ENCODE measurements at places on chromosomes 1 and 21.

GRCh38 chr1:234755449-234755863 is 145.5 kb upstream of the IRF2BP2 start:
- no peak for DNase-seq

DNA sequence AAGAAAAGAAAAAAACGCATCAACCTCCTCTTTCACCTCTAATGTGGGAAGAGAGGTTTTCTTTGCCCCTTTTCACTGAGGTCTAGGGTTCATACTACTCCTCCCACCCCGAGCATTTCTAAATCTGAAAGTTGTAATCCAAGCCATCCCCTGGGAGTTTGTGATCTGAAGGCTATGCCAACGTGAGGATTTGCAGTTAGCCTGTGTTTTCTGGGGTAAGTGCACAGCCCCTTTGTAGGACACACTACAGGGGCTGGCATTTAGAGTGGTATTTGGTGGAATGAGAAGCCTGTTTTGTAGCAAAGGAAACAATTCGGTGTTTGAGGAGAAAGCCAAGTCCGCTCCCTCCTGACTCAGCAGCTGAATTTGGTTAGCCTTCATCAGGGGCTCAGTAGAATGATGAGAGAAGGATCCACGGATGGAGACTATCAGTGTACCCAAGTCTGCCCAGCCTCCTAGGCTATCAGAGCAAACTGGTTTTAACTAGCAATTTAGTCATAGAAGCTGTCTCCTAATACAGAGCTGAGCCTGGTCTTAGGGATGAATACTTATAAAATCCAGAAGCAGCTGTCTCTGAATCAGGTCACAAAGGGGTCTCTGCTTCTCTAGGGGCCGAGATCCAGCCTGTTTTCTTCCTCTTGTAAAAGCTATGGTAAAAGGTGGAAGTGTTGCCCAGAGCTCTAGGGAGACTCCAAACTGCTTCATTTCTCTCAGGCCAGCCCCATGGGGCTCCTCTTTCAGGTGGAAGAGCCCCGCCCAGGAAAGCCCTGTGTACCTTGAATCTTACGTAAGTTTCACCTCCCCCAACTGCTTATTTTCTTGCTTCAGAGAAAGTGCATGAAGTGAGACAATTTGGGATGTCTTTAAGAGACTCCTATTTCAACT is 2.1 kb downstream of the PCP4L1 start:
- no peak for DNase-seq

GRCh38 chr1:99751877-99752504 is 14.4 kb downstream of the FRRS1 start:
- no peak for DNase-seq

GRCh38 chr1:24925082-24925779 is 4.8 kb downstream of the RUNX3 start:
- peak; percentile 68 for DNase-seq

GRCh38 chr1:55204997-55205396 is 10.2 kb downstream of the USP24 start:
- DNase-seq, result no peak

DNA sequence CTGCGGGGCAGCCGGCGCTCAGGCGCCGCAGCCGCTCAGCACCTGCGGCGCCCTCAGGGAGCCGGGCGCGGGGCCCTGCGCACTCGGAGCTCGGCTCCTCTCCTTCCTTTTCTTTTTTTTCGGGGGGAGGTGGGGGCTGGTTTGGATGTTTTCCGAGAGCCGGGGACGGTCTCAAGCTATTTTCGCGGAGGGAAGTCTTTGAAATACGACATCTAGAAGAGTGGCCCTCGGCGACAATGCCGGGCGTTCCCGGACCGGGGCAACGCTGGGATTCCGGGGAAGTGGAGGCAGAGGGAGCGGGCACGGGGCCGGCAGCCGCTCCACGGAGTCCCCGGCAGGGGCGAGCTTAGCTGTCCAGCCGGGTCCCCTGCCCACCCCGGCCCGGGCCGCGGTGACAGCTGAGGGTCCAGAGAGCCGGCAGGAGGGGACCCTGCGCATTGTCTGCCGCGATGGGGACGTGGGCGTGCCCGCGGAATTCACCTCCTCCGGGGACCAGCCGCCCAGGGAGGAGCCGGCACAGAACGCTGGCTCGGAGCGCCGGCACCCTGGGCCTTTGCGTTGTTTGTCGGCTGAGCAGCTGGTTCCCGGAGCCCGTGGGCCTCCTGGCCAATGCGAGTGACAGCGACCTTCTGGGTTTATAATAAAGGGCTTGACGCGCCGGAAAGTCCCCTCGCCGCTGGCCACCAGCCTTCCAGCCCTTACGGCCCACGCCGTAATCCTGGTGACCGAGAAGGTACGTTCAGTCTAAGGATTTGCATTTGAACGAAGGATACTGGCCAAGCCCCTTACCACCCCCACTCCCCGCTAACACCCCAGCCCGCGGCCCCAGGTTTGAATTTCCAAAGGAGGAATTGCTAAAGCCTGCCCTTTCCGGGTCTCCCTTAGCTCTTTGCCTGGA is 582 bp downstream of the SLC37A1 start:
- DNase-seq, result no peak

- no peak for DNase-seq
Observed at GRCh38 chr1:105830571-105831146, 1225.8 kb upstream of the PRMT6 start.

- peak; percentile 97 for DNase-seq
Observed at GRCh38 chr1:111619635-111620440, at the start of gene RAP1A. RAP1A (plus strand) TSS chr1:111619789; CDS start chr1:111691361, 71,572 bp downstream.

GRCh38 chr1:12174924-12175810 is 8.4 kb downstream of the TNFRSF1B start:
- DNase-seq, result no peak

- no peak for DNase-seq
Observed at GRCh38 chr1:15254559-15254958, 7.5 kb downstream of the FHAD1 start.

- DNase-seq, result no peak
Observed at GRCh38 chr1:87134625-87135328, 193.9 kb upstream of the LMO4 start.

GRCh38 chr1:220761688-220762427 is 13.7 kb downstream of the MTARC2 start:
- no peak for DNase-seq

DNA sequence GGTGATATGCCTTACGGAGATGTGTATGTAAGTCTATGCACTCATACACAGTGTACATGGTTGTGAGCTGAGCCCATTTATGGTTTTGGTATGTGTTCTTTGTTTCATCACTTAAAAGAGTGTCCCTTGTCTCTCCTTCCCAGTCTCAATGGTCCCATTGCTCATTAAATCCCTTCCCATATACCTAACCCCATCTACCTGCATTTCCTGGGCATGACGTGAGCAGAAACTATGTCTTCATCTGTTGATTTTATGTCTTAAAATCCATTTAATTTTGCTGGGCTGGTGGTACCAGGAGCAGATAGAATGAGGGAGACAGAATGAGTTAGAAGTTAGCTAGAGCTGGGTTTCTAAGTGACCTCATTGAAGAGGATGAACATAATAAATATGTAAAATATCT is 44.8 kb downstream of the ADAMTS1 start:
- DNase-seq, result no peak

DNA sequence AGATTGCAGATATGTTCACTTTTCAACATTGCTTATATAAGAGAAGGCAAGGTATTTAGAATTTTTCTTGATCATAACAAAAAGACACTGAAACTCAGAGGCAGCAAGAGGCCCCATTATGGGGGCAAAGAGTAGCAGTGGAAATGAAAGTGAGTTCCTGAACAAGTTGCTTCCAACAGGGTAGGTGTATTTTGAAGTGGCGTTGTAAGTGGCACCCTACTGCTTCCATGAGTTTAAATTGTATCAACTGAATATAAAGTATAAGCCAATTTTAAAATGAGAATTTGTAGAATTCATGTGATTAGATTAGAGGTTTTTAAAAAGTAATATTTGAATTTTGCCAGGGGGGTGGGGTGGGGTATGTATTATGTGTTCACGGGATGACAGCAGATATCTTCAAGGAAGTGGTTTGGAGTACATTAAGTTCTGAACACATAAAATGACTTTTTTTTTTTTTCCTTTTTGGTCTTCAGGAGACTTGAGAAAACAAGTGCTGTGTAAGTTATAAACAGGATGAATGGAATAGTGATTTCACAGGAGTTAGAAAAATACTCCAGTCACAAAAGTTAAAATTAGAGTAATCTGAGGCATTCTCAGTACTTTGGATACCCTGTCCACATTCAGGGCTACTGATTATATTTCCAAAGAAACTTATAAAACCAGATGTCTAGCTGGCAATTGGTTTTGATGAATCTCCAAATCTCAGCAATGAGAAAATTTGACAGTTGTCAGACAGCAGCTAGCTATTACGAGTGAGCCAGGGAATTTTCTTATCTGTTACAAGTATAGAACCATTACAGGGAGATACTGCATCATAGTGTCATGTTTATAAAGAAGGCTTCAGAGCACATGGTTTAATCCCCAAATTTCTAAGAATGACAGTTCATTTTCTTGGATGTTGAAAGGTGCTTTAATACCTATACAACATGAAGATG is 182.0 kb downstream of the ST6GALNAC3 start:
- DNase-seq, result no peak

GRCh38 chr21:15617964-15618363 is 111.8 kb upstream of the USP25 start:
- DNase-seq, result no peak

GRCh38 chr1:113904293-113904673 is 316 bp downstream of the AP4B1 start:
- no peak for DNase-seq

DNA sequence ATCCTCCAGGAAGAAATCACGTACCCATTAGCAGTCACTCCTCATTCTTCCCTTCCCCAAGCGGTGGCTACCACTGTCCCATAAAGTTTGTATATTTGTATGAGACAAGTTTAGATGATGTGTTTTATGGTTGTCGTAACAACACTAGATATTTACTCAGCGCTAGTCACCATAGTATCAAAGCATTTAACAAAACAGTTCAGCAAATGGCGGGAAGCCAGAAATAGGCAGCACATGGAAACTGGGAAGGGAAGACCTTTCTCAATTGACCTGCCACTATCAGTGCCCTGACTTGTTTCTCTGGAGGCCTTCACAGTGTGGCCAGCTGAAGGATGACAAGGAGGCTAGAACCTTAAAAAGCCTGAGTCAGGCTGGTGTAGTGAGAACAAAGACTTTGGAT is 31.1 kb downstream of the CNST start:
- DNase-seq, result no peak

DNA sequence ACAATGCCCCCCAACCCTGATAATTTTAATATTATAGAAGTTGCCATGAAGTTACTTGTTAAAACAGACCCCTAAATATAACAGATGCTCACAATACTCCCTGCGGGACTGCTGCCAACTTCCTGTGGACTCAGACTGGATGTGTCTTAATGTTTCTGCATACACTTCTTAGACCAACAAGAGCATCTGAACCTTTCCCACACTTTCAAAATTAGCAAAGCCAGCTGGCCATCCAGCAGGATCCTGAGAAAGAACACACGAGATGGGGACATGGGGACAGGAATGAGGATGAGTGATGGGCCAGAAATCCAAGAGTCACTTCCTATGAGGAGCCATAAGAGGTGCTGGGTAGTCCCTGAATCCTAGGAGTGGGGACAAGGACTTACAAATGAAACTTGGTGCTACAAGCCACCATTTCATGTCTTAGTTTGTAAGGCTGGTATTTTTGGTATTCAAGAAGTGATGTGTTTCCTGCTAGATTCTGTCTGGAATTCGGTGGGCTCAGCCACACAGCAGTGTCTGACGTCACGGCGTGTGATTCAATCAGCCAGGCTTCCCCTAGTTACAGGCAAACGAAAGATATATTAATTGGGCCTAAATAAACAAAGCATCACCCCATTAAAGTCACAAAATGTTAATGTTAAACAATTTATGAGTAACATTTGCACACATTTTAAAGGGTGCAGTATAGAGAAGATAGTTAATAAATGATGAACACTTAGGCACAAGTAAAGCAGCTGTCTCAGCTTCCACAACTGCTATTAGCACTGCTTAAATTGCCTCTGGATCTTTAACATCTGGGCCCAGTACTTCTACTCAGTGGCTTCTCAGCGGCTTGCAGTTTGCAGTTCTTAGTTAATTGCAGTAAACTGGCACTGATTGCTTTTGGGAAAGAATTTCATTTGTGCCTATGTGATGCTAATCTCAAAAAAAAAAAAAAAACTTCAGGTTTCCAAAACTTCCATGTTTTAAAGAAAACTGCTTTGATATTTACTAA is 41.2 kb upstream of the RGS8 start:
- DNase-seq, result no peak

- DNase-seq, result no peak
Observed at GRCh38 chr1:4086921-4087320, 186.8 kb upstream of the C1orf174 start.

DNA sequence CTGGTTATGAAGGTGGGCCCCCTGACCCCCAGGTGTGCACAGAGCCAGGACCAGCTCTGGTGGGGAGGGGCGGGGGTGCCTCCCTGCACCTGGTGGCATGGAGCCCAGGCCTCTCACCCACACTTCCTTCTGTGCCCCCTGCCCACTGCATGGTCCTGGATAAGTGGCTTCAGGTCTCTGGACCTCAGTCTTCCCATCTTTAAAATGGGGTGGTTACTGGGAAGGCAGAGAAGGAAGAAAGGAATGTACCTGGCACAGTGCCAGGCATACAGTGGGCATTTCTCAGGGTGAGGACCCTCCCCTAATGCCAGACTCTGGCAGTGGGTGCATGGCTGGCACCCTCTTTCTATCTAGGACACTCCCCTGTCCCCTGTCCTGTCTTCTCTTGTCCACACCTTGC is 7.5 kb downstream of the CLCNKA start:
- DNase-seq, result no peak

- DNase-seq, result no peak
Observed at GRCh38 chr1:5312293-5312674, 657.9 kb downstream of the AJAP1 start.

DNA sequence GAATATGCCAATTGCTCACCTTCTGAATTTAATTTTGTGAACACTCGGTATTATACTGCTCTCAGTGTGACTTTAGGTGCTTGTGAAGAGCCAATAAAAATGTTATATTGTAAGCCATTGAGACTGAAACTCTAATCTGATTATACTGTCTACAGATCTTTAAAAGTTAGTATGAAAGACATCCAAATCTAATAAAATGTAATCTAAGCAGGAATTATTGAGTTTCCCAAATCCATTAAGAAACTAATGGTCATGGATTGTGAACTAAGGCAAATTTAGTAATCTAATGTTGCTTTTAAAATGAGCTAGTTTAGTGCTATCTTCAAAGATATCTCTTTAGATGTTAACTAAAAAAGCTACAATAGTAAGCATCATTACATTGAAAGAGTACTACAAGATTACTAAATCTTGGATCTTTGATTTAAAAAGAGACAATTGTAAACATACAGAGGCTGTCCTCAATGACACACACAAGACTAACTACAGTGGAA is 1132.4 kb upstream of the B3GALT2 start:
- no peak for DNase-seq

GRCh38 chr1:112418099-112418892 is 22.3 kb downstream of the CTTNBP2NL start:
- DNase-seq, result no peak
